ENCODE measurements at places on chromosomes 16 and 17. TPM values are rescaled to one million over a fixed set of nuclear protein-coding genes. Genes with fewer than 3 reads are reported as not detected.

Gene MAPK7
- total RNA-seq, result 35.3 TPM

Gene HID1
- total RNA-seq, result 17.1 TPM

Gene SLC16A13
- 1.2 TPM for total RNA-seq

Gene FLOT2
- 80.5 TPM for total RNA-seq

Gene TLCD3B
- not detected for total RNA-seq

Gene LITAFD
- not detected for total RNA-seq

Gene CEMP1
- not detected for total RNA-seq

Gene SP2
- 7.1 TPM for total RNA-seq

Gene TBX4
- total RNA-seq, result not detected

Gene CCDC57
- total RNA-seq, result 21.6 TPM

Gene WFDC1
- 4.6 TPM for total RNA-seq

Gene C16orf89
- 2.0 TPM for total RNA-seq

Gene HGS
- total RNA-seq, result 55.2 TPM

Gene HOXB2
- 86.4 TPM for total RNA-seq

Gene CD300H
- total RNA-seq, result not detected

Gene TERB1
- not detected for total RNA-seq

Gene TM4SF5
- total RNA-seq, result not detected

Gene C17orf78
- not detected for total RNA-seq

Gene ST6GALNAC2
- total RNA-seq, result 17.5 TPM

Gene ARL5C
- total RNA-seq, result 1.7 TPM

Gene FADS6
- not detected for total RNA-seq

Gene CDRT15L2
- not detected for total RNA-seq

Gene ZNF830
- total RNA-seq, result 13.4 TPM

Gene SLC5A10
- not detected for total RNA-seq

Gene SLC16A6
- total RNA-seq, result 0.42 TPM

Gene CDH5
- 38.4 TPM for total RNA-seq

Gene TBC1D3G
- not detected for total RNA-seq

Gene DYNLRB2
- total RNA-seq, result not detected

Gene CALCOCO2
- 210 TPM for total RNA-seq

Gene SCARF1
- total RNA-seq, result 11.9 TPM

Gene MAP2K6
- 3.1 TPM for total RNA-seq

Gene NDUFAB1
- 115 TPM for total RNA-seq

Gene FGF11
- 1.3 TPM for total RNA-seq

Gene RHBDF1
- total RNA-seq, result 26.7 TPM

Gene RBFOX1
- not detected for total RNA-seq

Gene ERCC4
- 8.5 TPM for total RNA-seq

Gene TPSAB1
- 15.6 TPM for total RNA-seq

Gene TMEM238L
- total RNA-seq, result not detected

Gene ALOX15
- not detected for total RNA-seq

Gene TP53TG3B
- not detected for total RNA-seq

Gene SEPTIN12
- not detected for total RNA-seq

Gene LGALS9B
- total RNA-seq, result not detected

Gene QRICH2
- 1.7 TPM for total RNA-seq

Gene TSPOAP1
- 14.1 TPM for total RNA-seq
